ENCODE measurements at places on chromosomes 3 and 15.

DNA sequence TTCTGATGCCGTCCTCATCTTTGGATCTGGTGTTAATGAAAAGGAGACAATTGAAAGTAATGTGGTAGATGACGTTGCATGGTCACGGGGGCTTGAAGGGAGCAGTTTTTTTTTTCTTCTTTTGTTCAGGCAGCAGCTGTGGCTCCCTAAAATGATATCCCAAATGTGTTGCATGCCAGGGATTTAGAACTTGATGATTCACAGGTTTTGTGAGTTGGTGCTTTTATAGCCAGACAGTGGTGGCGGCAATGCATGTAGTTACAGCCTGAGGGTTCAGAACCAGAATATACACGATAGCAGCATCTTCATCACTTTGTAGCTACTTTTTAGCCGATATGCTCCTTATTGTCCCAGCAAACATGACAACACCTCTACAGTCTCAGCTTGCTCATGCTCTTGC is 133.4 kb downstream of the CHST2 start:
- DNase-seq = no peak

DNA sequence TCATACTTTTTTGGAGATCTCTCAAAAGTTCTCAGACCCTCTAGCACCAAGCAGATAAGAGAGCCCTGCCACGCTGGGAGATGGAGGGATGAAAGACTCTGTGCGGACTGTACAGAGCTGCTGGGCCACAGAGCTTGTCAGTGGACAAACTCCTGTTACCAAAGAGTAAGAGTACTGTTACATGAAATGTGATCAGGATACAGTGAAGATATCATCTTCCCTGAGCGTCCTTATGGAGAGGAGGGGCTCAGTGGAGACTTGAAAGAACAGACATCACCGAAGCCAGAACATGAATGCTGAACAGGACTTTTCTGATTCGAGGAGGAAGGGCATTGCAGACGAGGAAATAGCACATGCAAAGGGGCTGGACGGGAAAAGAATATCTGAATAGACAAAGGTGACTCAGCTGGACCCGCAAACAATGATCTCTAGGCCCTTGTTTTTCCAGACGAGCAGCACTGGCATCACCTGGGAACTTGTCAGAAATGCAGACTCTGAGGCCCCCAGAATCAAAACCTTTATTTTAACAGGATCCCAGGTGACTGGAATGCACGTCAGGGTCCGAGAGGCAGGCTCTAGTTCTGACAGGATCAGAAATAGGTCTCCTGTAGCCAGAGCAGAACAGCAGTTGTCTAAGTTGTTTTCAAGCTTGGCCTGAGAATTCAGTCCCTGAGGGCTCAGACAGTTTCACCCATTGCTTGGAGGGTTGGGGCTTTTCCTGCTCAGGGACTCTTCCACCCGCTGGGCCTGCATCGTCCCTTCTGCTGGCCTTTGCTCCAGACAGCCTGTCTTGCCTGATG is 277.9 kb downstream of the RPLP1 start:
- DNase-seq = no peak

DNA sequence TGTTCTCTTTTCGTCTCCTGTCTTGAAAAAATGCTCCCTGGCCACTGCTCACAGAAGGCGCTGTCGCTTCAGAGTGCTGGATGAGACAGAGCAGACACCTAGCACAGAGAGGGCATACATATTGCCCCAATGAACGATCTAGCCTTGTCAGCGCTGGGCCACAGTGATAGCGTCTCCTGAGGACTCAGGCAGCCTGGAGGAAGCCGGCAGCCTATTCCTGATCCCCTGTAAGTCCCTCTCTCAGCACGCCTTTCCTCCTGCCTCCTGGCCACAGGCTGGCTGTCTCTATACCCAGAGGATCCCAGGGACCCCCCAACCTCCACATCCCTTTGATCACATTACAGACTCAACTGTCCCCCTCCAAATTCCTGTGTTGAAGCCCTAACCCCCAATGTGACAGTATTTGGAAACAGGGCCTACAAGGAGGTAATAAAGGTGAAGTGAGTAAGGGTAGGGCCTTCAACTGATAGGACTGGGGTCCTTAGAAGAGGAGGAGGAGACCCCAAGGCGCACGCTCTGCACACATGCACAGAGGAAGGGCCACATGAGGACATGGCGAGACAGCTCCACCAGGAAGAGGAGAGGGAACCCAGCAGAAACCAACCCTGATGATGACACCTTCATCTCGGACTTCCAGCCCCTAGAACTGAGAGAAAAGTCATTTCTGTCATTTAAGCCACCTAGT is 7.5 kb downstream of the PLA2G4F start:
- no peak for DNase-seq

DNA sequence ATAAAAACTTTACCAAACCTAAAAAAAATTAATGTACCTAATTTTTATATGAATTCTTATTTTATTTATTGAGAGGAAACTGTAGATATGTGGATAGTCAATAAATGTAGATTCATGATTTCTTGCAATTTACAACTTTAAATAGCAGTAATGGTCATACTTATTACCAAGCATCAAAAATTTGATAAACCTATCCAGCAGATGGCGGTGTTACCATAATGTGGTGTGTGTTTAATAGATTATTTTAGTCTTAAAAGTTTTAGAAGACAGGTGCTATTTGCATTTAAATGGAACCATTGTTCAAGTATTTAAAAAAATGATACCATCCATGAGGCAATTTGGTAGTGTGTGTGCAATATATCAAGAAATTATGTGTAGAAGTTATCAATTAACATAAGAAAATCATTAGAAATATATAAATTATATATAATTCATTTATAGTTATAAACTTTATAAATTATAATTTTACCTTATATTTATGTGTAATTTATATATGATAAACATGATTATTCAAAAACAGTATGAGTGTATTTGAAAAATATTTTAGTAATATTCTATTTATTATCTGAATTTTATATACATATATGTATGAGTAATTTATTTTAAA is 176.0 kb upstream of the BCHE start:
- no peak for DNase-seq

DNA sequence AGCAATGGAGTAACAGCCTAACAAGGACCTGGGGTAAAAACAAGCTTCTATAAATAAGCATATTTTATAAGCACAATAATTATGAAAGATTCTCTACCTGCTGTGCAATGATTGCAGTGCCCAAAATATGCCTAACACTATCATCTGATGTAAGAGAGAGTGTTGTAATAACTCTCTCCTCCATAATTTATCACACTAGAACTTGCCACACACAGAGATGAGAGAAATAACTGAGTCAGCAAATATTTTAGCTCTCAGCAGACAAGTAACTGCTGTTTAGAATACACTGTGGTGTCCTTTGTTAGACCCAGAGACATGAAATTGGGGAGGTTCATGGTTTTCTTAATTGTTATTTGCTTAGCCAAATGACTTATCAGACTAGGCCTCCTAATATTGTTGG is 105.3 kb upstream of the ACP3 start:
- DNase-seq = no peak

DNA sequence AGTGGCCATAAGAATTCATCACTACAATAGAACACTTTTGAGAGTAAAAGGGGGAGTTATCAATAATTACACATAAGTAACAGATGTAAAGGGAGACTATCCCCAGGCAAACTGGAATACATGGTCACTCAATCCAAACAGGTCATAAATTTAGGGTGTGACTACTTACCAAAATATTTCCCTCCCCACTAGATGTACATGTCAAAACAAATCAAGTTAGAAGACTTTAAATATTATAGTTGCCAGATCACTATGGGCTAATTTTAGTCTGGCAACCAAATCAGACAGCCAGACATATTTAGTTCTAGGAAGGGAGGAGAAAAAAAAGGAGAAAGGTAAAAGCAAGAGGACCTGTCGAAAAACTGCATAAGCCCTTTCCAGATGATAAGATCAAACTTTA is 23.1 kb downstream of the SLC24A5 start:
- no peak for DNase-seq

DNA sequence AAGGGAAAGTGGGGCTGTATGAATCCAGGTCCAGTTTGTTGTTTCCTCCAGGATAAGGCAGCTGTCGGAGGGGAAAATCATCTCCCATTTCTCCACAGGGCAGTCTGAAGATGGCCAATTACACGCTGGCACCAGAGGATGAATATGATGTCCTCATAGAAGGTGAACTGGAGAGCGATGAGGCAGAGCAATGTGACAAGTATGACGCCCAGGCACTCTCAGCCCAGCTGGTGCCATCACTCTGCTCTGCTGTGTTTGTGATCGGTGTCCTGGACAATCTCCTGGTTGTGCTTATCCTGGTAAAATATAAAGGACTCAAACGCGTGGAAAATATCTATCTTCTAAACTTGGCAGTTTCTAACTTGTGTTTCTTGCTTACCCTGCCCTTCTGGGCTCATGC is 911 bp downstream of the CCRL2 start:
- no peak for DNase-seq

DNA sequence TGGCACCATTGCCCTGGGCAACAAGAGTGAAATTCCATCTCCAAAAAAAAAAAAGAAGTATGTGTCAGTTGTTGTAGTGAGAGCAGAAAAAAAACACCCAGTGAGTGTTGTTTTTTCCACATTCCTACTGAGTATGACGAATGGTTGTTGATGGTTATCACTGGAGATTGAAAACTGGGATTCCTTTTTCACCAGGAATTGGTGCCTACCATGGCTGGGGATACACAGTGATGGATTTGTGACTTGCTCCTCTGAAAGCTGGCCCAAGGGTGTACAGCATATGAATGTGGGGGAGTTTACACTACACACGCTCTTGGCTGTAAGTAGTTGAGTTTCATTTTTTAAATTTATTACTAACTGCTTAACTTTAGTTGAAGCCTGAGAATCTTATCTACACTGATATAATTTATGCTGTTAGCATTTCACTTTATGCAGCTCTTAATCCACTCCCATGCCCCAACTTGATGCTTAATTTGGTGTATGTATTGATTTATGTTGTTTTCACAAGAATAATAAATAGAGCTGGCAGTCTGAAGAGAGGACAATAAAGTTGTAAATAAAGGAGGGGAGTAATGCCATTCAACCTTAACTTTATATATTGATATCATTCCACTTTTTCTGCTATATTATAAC is 56.0 kb upstream of the MME start:
- DNase-seq = no peak

GRCh38 chr3:156761007-156761406 is 65.1 kb upstream of the LEKR1 start:
- no peak for DNase-seq

DNA sequence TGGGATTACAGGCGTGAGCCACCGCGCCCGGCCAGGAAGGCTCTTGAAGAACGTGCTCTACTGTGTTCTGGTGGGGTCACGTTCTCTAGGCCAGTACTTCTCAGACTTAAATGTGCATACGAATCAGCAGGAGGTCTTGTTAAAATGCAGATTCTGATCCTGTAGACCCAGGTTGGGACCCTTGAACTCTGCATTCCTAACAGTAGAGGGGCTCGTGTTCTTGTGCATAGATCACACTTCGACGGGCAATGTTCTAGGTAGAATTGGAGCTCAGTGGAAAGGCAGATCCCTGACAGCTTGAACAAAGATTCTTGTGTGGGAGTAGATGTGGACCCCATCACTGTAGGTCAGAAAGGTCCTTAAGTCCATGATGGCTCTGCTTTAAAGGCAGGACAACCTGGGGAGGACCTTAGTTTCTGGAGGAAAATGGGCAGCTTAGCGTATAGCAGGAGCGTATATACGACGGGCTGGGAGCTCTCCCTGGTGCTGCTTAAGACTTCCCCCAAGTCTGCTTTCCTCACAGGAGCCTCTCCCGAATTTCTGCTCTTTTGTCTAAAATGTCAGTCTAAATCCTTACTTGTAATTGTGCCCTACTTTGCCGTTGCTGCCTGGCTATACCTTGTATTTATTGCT is 16.9 kb upstream of the FAM81A start:
- no peak for DNase-seq

DNA sequence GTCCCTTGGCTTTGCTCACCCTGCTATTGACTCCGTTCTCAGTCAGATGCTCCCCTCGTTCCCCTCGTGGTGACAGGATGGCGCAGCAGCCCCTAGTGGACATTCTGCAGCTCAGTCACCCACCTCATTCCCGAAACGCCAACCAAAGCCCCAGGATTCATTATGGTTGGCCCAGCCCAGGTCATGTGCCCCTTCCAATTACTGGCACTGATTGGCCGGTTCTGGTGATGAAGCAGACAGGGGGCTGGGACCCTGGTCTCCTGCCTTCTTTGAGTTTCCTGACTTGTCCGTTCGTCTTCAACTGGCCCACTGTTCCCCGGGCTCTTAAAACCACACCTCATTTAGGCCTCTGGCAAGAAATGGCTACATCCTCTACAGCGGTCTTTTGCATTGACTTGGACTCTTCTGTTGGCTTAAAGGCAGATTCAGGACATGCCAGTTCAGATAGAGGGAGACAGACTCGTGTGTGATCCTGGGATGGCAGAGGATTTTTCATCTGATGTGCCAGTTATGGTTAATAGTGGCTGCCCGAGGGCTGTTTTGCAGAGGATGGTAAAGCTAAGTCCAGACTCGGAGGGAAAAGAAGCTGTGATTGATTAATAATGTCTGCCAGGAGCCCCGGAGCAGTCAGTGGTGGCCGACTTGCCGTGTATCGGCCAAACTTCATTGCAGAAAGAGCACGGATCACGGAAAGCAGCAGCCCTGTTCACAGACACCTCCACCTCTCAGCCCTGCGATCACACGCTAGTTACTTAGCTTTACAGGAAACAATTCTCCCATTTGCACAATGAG is 37.8 kb downstream of the LSM3 start:
- peak; percentile 36 for DNase-seq

- DNase-seq = no peak
Measured at GRCh38 chr3:29337565-29337964, 56.7 kb downstream of the RBMS3 start.

DNA sequence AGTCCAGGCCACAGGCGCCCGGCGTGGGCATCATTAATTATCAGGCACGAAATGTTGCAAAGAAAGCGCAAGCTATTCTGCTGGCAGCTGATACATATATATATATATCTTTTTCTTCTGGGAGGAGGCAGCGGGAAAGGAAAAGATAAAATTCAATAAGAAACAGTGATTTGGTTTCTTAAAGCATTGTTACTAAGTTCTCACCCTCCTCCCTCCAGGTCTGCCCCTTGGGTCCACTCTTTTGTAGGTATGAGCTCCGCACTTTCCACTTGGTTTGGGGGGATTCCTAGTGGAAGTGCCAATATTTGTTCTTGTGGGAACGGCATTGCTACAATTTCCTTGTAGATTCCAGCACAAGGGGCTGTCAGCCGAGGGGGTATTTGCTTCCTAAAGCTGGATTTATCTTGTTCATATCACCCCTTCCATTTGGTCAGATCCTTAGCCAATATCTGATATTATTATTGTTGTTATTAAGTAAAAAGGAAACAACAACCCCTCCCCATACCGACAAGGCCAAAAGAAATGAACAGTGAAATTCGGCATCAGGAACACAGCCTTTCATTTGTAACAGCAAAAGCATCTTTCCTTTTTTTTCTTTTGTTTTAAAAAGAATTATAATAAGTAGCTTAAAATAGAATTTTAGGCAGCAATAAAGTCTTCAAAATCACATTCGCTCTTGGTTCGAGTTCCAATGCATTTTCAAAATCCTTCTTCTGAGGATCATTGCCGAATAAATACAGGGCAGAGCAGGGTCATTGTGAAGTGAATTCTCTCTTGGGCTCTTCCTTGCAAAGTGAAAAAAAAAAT is 15.6 kb downstream of the ZIC1 start:
- DNase-seq = no peak

- no peak for DNase-seq
Measured at GRCh38 chr3:157064402-157064801, 95.5 kb downstream of the CCNL1 start.

All from activated CD4-positive, CD25-positive, alpha-beta regulatory T cell (primary cell).